ENCODE measurements at places on chromosomes 4 and X.

DNA sequence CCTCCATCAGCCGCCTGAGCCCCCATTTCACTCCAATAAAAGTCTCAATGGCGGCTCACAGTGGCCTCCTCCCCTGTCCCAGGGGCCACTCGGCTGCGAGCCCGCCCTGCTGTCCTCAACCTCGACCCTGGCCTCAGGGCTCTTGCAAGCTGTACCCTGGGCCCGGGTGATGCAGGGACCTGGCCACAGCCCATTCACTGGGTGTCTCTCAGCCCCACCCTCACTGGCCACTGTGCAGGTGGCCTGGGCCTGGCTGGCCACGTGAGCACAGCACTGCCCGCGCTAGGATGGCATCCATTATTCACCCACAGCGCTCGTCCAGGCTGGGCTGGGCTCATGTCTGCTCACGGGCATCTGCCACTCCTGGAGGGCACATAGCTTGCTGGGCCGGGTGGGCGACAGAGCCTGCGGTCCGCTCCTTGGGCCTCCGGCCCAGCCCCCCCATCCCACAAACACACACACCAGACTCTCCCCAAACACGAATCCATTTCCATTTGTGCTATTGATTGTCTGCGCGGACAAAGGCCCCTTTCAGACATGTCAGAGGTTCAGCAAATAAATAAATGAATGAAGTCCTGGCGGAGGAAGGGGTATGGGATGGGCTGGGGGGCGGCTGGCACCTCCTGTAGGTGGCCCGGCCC, 16.5 kb upstream of the FGFR3 start:
- no peak for DNase-seq

- DNase-seq, result no peak
Measured at GRCh38 chr4:101696276-101697010, 94.1 kb upstream of the BANK1 start.

- DNase-seq, result peak; percentile 42
Measured at GRCh38 chrX:38513112-38513742, 48.1 kb upstream of the TSPAN7 start.

DNA sequence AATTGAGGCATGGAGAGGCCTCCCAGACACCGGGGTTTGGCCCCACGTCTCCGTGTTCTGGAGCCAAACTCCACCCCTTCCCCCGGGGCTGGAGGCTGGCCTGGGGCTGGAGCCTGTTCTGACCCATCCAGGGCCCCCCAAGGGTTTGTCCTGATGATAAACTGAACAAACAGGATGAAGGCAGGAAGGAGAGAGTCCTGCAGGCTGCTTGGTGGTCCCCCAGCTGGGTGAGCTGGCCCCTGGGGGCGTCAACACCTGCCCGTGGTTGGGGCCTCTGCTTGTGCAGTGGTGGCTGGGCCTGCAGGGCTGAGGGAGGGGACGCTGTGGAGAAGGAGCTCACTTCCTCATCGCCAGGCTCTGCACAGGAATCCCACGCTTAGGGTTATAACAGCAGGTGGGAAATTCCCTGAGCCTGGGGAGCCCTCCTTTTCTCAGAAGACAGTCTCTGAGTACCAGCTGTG, 2.3 kb downstream of the SH3TC1 start:
- DNase-seq, result no peak

- no peak for DNase-seq
Measured at GRCh38 chrX:20204351-20204750, 62.4 kb downstream of the RPS6KA3 start.

DNA sequence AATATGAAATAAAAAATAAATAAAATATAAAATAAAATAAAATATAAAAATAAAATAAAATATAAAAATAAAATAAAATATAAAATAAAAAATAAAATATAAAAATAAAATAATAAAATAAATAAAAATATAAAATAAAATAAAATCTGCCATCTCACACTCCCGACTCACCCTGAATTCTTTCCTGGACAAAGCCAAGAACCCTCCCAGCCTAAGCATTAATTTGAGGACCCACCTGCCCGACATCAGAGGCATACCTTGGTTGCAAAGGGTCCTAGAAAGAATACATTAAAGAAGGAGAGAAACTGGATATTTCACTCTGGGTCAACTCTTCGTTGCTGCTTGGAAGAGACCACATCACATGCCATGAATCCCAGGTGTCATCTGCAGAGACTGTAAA, 138.3 kb downstream of the CRLF2 start:
- DNase-seq, result no peak

DNA sequence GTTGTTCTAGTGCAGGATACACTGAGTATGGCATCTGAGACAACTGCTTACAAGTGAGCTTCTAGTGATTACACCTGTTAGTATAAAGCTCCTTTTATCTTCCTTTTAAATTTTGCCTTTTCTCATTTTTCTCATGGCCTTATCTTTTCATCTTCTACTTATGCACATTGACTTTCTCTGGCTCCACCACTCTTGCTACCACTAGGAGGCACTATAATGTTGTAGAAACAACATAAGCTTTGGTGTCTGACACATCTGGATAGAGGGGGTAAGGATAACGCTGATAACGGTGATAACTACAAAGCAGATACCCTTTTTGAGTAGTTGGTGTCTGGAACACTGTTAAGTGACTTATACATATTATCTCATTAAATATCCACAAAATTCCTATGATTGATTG, 187.4 kb upstream of the TEX13C start:
- DNase-seq, result peak; percentile 29

GRCh38 chrX:404656-405055, 17.9 kb upstream of the PPP2R3B start:
- DNase-seq, result no peak

GRCh38 chr4:169098532-169098931, 88.5 kb upstream of the CBR4 start:
- DNase-seq, result peak; percentile 73

DNA sequence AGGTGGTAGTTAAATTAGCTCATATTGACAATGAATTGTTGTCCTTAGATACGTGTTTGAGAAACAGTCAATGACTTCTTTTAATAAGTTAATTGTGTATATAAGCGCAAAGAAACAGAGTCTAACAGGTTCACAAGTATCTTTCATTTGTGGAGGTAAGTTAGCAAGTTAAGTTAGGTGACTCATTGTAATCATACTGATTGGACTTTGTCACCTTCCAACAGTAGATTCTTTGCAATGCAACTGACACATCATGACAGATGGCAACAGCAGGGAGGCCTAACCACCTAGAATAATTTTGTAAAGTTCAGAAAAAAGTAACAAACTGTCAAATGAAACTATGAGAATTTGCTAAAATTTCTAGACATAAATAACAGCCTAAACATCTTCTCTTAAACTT, 207.6 kb upstream of the PITX2 start:
- peak; percentile 36 for DNase-seq
